ENCODE measurements at places on chromosomes 13 and 19. TPM values are rescaled to one million over a fixed set of nuclear protein-coding genes. Genes with fewer than 3 reads are reported as not detected.

The OLFM2 gene
- total RNA-seq: not detected

The ZSCAN4 gene
- total RNA-seq: 0.39 TPM

The FGF21 gene
- total RNA-seq: not detected

The CGB1 gene
- not detected for total RNA-seq

The GPR183 gene
- 0.11 TPM for total RNA-seq

The URAD gene
- total RNA-seq: not detected

The ICAM4 gene
- 0.22 TPM for total RNA-seq

The KLF5 gene
- total RNA-seq: 35.5 TPM
